T-helper 17 cell (primary cell): ENCODE measurements at places on chromosomes 5 and 9. TPM values are rescaled to one million over a fixed set of nuclear protein-coding genes. Genes with fewer than 3 reads are reported as not detected.

- DNase-seq = no peak
These were observed 48.6 kb downstream of the ARHGEF28 start for GRCh38 chr5:73674669-73675004.

DNA sequence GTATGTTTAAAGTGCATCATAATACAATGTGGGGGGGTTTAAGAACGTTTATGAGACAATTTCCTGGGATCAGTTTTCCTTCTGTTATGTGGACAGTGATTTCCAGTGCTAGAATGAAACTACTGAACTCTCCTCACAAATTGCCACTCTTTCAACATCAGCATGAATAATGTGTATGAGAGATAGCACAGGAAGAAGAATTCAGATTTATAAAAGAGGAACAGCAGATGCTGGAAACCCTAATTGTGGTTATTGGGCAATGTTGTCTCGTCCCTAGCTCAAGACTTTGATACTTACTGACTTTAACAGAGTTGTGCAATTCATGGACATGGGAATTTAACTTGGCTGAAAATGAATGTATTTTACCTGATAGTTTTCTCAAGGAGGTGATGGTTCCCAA is 410.8 kb upstream of the MEF2C start:
- DNase-seq = no peak

MYORG gene
- 0.42 TPM for total RNA-seq

- DNase-seq = no peak
These were observed 55.6 kb downstream of the CFAP90 start for GRCh38 chr5:7795306-7795705.

HAPLN1 gene
- not detected for total RNA-seq

DNA sequence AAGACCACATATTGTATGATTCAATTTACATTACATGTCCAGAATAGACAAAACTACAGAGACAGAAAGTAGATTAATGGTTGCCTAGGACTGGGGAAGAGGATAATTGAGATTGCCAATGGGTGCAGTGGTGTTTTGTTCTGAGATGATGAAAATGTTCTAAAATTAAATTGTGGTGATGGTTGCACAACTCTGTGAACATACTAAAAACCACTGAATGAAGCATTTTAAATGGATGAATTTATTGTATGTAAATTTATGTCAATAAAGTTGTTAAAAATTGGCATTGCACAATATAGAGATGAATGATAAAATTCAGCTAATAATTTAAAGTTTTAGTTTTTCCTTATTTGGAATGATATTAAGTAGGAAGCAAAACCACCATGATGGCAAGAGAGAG is 109.5 kb upstream of the NR4A3 start:
- DNase-seq = no peak

DNA sequence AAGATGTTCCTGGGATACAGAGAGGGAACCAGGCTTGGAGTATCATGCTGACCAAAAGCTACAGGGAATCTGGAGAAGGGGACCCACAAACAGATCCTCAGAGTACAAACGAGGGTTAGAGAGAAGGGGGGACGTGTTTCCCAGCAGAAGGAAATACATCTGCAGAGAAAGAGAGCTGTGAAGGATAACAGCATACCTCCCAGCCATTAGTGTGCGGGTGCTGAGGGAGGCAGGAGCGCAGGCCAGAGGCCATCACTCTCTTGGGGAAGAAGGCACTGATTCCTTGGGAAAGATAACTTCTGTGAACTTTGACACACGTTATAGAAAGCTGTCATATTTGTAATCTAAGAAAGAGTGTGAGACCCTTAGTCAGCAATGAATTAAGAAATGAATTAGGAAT is 96.9 kb downstream of the KCNN2 start:
- DNase-seq = no peak

GRCh38 chr9:126113176-126113575 is 213.5 kb upstream of the MVB12B start:
- DNase-seq = no peak

DNA sequence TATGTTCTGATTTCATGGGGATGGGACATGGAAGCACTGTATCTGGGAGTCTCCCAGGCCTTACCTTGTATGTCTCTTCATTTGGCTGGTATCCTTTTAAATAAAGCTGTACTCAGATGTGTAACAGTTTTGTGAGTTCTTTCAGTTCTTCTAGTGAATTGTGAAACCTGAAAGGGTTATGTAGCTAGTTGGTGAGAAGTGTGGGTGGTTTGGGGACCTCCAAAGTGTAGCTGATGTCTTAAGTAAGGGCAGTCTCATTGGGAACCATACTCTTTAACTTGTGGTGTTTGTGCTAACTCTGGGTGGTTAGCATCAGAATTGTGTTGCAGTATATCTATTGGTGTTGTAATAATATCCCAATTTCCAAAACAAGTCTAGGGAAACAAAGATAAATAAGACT is 166.9 kb upstream of the CCNH start:
- no peak for DNase-seq

DNA sequence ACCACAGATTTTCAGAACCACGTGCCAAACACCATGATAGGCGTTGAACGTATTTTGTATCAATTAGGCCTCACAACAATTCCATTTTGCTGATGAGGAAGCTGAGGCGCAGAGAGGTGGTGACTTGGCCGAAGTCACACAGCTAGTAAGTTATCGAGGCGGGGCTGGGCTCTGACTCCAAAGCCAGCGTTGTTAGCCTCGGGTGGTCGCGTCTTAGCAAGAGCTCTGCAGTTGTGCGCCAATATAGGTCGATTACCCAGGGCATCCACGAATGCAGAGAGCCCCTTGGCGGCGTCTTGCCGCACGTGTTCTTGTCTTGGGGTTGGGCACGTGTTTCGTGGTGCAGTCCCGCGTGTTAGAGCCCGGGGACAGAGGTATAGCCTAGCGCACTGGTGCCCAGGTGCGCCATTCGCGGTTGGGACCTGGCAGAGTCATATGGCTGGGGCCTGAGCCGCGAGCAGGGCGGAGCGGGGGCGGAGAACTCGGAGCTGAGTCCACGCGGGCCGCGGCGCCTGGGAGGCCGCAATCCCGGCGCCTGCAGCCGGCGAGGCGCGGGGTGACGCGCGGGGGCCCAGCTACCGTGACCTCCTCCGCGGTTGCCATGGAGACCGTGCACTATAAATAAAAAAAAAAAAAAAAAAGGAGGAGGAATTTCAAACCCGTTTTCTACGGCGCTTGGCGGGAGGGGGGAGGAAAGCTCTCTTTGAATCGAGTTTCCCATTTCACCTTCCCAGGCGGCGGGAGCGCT is 62.3 kb downstream of the CXXC5 start:
- DNase-seq = peak; percentile 62

OGN gene
- not detected for total RNA-seq

PTGES2 gene
- 46.4 TPM for total RNA-seq

- DNase-seq = no peak
These were observed 719 bp upstream of the ISCA1 start for GRCh38 chr9:86282979-86283535.

GRCh38 chr9:6413365-6414246 is 607 bp downstream of the UHRF2 start:
- DNase-seq = peak; percentile 29

CMYA5 gene
- 0.15 TPM for total RNA-seq

GRCh38 chr9:34127035-34127948 is 794 bp upstream of the DCAF12 start:
- DNase-seq = no peak

- no peak for DNase-seq
These were observed 197.1 kb downstream of the TTLL11 start for GRCh38 chr9:121895818-121896544.

GRCh38 chr9:114754581-114754980 is 51.3 kb downstream of the TNFSF15 start:
- DNase-seq = no peak

DNA sequence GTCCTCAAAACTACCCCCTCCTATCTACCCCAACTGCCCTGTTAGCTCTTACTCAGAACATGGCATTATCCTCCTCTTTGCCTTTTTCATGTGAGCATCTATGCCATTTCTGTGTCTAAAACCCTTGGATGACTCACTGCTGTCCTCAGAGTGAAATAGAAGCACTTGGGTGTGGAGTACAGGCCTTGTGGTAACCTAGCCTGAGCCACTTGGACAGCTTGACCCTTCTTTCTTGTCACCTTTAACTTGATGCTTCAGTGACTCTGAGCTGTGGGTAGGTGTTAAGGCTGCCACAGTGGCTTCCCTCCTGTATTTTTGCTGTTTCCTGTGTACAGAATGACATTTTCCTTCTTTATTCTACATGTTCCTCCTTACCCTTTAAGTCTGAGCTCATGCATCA is 391.4 kb downstream of the SH3GL2 start:
- DNase-seq = no peak

DNA sequence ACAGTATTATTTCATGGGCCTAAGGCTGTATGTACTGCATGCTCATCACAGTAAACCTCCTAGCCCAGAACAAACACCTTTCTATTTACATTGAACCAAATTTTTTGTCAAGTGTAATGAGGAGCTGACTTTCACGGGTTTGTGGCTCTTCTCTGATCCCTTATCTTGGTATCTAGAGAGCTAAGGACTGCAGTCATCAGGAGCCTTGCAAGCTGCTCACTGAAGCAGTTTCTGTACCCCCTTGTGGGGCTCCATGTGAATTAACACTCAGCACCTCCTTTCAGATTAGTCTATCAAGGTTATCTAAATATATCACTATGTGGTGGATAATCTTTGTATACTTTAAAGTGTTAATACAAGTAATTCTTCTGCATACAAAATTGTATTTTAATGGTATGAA is 108.2 kb downstream of the AUH start:
- DNase-seq = no peak

PCDHB14 gene
- not detected for total RNA-seq

PTPN3 gene
- total RNA-seq = not detected

PCDHA1 gene
- not detected for total RNA-seq

DNA sequence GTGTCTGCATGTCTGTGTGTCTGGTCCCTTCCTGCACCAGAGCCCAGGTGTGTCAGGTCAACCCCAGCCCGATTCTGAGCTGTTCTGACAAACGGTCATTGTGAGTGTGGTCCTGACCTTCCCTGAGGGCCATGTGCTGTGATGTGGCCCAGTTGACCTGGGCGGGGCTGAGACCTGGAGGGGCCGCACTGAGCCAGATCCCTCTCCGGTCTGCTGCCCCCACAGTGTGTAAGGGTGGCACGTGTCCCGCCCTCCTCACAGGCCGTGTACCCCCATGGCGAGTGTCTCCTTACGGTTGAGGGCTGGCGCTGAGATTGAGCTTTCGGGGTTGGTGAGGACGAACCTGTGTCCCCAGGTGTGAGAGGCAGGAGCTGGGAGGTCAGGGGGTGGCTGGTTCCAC is 136.5 kb downstream of the MRPL36 start:
- DNase-seq = no peak

GRCh38 chr9:133715866-133716563 is 22.1 kb downstream of the SARDH start:
- DNase-seq = no peak

DNA sequence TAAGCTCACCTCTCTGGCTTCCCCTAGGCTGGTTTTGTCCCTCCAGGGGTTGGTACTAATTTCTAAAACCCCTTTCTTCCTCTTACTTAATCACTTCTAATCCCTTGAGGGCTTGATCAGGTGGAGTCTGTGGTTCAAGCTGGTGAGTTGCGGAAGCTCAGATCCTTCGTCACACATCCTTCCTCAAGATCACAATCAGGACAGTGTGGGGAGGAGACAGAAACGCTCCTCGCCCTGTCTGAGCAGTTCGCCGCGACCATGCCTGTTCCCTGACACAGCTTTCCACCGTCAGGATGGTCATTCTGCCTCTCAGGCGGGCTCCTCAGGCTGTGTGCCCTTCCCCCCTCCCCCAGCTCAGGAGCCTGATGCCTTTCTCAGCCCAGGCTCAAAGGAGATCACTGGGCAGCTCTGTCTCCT is 24.3 kb downstream of the CPLX2 start:
- DNase-seq = peak; percentile 36

ATP6V1G1 gene
- total RNA-seq = 101 TPM

ANKS6 gene
- total RNA-seq = 9.6 TPM

OR13D1 gene
- not detected for total RNA-seq

CDC20B gene
- total RNA-seq = not detected

- DNase-seq = no peak
These were observed 2039.7 kb upstream of the WWC1 start for GRCh38 chr5:166251786-166252185.

IRX4 gene
- not detected for total RNA-seq

- DNase-seq = no peak
These were observed 30.5 kb downstream of the PTCH1 start for GRCh38 chr9:95486318-95486717.

GRCh38 chr9:99419070-99419469 is 197.0 kb downstream of the SEC61B start:
- no peak for DNase-seq

DNA sequence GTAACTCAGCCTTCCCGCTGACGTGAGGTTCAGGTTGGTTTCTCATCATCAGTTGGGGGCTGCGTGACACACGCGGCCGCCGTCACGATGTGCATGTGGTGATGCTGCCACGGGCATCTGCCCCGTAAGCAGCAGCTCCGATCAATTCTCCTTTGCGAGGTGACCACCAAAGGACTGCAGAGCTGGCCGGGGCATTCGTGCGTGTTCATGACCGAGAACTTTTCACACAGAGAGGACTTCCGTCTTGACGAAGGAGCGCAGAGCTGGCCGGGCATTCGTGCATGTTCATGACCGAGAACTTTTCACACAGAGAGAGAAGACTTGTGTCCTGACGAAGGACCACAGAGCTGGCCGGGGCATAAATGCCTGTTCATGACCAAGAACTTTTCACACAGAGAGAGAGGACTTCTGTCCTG is 3.8 kb upstream of the LCN1 start:
- DNase-seq = no peak

DNA sequence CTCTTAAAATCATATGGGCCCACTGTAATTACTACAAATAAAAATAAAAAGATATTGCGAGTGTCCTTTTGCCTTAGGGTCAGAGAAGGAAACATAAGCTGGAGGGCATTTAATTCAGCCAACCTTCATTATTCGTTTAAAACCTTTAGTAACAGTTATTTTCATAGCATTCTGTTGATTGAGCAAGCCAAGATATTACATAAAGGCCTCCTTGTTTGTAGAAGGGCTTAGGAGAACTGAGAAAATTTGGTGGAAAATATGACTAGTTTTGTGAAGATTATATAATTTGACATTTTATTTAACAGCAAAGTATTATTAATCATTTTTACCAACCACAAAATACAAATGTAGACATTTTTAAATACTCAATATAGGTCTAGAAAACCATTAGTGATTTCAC is 62.2 kb downstream of the COX7C start:
- DNase-seq = no peak

DNA sequence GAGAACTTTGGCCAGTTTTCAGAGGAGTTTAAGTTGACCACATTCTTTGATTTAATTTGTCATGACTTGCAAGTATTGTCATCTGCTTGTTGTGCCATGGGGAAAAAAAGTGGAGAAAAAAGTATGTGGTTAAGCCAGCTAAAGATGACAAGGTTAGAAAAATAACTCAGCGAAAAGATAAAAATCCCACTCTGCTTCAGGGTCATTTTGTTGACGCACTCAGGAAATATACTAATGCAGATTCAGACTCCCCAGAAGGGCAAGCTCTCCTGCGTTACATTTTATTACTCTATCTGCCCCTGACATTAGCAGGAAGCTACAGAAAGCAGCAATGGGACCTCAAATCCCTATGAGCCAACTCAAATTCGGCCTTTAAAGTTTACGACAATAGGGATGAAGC is 27.6 kb upstream of the TESK1 start:
- DNase-seq = no peak

- DNase-seq = no peak
These were observed 88.4 kb upstream of the DNAH5 start for GRCh38 chr5:14032918-14033317.

COMMD10 gene
- total RNA-seq = 32.5 TPM

- no peak for DNase-seq
These were observed 32.1 kb upstream of the RICTOR start for GRCh38 chr5:39106322-39106721.

FRMD3 gene
- total RNA-seq = 1.4 TPM

DYNC2I2 gene
- 3.7 TPM for total RNA-seq

GRCh38 chr9:112310826-112311225 is 22.6 kb downstream of the PTBP3 start:
- DNase-seq = no peak
